ENCODE measurements at places on chromosomes 3 and 15.

GRCh38 chr3:50237754-50238548 is 1.9 kb downstream of the GNAI2 start:
- DNase-seq, result peak; percentile 95

GRCh38 chr3:94587291-94587690 is 524.4 kb downstream of the NSUN3 start:
- DNase-seq, result no peak

GRCh38 chr3:103218793-103219192 is 784.0 kb downstream of the ZPLD1 start:
- no peak for DNase-seq

DNA sequence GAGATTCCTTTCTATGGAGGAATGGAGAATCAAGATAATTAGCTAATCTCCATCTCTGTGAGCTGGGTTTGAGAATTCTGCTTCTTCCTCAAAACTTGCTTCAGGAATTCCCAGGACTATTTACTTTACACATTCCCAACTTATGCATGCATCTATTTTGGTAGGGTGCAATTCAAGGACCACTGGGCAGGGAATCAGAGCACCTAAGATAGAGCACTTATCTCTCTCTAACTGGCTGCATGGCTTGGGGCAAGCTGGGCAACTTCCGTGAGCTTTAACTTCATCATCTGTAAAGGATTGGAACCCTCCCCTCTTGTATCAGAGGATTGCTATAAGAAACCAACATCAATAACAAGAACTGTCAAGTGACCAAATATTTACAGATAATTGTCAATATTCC is 160.2 kb downstream of the PDCD6IP start:
- no peak for DNase-seq

- DNase-seq, result no peak
These were observed 247.7 kb upstream of the TLE3 start for GRCh38 chr15:70345251-70346019.

GRCh38 chr3:160676547-160677303 is at the start of gene ARL14:
TSS of gene ARL14 (plus strand) at chr3:160677160. CDS start at chr3:160677347, 187 bp downstream.
- DNase-seq, result no peak

- DNase-seq, result no peak
These were observed 70.4 kb upstream of the KY start for GRCh38 chr3:134721214-134721613.

GRCh38 chr3:187738071-187738330 is 7.3 kb downstream of the BCL6 start:
- no peak for DNase-seq

GRCh38 chr3:135271177-135272025 is 476.3 kb downstream of the EPHB1 start:
- no peak for DNase-seq

GRCh38 chr3:150105886-150106612 is 135.4 kb upstream of the PFN2 start:
- no peak for DNase-seq

DNA sequence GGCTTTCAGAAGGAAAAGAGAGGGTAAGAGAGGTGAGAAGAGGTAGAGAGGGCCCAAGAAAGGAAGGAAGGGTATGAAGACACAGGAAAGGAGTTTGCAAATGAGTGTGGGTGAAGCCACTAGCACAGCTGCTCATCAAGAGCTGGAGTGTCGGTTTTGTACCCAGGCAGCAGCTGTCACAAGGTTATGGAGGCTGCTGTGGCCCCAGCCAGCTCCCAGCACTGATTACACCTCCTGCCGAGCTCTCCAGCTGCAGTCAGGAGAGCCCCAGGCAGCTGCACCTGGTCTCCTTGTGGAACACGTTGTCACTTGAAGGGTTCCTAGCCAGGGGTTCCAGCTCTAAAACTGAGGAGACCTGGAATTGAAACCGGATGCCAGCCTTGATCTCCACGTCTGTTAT is 60.4 kb upstream of the CHD2 start:
- peak; percentile 54 for DNase-seq

DNA sequence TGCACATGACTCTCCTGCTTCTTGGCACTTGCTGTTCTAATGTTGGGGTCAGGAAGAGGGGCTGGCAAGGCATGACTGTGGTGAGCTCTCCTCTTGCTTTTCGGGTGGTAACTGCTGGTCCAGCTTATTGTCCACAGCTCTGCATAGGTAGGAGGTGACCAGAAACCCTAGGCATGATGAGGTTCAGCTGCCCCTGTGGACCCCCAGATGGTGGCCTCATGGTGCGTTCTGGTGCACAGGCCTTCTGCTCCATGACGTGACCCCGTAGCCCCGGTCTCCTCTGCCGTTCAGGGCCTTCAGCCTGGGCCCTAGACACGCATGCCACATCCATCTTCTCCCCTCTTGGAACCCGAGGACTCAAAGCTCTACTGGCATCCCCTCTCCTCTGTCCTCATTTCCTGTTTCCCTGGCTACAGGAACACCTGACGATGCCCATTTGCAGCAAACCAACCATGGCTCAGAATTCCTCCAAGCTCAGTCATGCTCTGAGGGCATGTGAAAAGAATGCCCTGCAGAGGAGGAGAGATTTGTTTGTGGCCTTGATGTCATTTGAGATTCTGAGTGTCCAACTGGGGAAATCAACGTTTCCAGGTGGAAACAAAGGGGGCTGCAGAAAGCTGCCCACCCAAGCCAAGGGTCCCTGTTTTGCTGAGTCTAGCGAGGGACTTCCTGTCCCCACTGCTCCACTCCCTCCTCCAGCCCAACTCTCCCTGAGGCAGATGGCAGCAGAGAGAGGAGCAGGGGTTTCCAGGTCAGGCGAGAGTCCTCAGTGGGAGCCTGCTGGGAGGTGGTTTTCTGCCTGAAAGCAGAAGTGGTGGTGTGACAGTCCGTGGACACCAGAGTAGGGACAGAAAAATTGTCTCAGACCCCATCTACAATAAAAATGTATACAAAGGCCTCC is 198.7 kb upstream of the LYSMD4 start:
- DNase-seq, result no peak

GRCh38 chr15:89492934-89493631 is 3.3 kb downstream of the RHCG start:
- no peak for DNase-seq

GRCh38 chr3:117282566-117282965 is 573.0 kb downstream of the TUSC7 start:
- no peak for DNase-seq

DNA sequence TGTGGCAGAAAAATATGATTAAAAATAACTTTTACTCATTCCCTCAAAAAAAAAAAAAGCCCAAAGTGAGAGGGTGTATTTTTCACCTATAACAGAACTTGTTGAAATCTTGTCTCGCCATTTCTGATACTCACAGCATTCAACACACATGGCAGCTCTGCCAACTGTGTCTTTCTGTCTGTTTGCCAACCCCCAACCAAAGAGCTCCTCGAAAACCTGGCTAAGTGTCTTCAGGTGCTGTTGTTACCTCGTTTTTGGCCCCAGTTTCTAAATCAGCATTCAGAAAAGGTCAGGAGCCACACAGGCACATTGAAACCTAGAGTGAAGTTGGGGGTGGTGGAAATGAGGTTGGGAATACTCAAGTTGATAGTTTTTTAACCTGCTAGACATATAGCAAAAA is 123.5 kb downstream of the TMEM108 start:
- DNase-seq, result no peak

DNA sequence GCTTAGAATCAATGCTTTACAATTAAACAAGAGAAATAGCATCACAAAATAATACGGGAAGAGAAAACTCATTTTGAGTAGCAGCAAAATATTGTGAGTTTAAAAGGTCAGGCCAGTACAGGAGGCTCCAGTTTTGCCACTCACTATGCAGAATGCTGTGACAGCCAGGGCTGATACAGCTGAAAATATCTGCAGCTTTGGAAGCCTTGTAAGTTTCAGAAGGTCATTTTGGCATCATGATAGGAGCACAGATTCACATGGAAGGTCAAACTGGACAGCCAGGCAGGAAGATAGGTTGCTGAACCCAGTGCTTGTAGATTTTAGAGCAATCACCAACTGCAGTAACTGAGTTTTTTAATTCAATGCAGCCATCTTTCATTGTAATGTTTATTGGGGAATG is 14.1 kb downstream of the MBNL1 start:
- no peak for DNase-seq

- no peak for DNase-seq
These were observed 55.1 kb upstream of the NSMCE3 start for GRCh38 chr15:29324746-29325145.

- DNase-seq, result no peak
These were observed 120.8 kb downstream of the DNAH12 start for GRCh38 chr3:57423335-57423734.

- no peak for DNase-seq
These were observed 93.1 kb downstream of the WNT7A start for GRCh38 chr3:13786811-13787210.
